NCI-H2227 treated with DMSO at 0.1 percent for 48 hours (cell line): ENCODE measurements at places on chromosomes 12 and 14.
A peak's percentile ranks its signal among the peaks of the same experiment; 100 is the strongest.

GRCh38 chr12:57637364-57637763, 4.4 kb upstream of the B4GALNT1 start:
- DNase-seq: no peak

- DNase-seq: no peak
These were observed 49.0 kb upstream of the A2ML1 start for GRCh38 chr12:8773461-8773860.

- DNase-seq: peak; percentile 30
These were observed 4.0 kb downstream of the CHD4 start for GRCh38 chr12:6603095-6603567.

DNA sequence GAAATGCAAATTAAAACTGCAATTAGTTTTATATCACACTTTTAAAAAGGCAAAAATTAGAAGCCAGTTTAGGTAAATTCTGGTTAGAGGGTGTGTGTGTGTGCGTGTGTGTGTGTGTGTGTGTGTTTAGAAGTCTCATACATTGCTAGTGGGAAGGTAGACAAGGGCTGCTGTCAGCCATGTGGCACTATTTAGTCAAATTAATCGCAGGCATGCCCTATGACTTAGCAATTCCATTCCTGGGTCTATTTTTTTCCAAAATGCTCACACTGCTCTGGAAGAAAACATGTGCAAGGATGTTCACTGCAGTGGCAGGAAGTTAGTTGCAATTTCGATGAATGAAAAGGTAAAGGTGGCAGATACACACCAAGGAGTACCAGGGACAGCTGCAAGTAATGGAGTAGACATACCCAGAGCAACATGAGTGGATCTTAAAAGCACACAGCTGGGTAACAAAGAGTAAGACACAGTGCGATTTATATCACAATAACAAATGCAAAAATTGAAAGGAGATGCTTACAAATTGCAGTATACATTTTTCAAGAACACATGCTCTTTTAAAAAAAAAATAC, 11.6 kb downstream of the CAPZA3 start:
- DNase-seq: no peak

DNA sequence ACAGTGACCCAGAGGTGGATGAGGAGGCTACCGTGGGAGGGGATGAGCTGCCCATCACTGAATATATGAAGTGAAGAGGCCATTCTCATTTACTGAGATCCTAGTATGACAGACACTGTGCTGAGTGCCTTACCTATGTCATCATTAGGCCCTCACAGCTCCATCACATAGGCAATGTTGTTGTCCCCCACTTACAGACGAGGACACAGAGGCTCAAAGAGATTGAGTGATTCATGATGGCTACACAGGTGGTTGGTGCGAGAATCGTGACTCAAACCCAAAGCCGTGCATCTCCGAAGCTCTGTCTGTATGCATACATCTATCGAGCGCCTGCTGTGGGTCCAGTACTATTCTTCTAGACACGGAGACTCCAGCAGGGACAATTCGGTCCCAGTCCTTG, 5.9 kb upstream of the CCDC197 start:
- no peak for DNase-seq
